ENCODE measurements at places on chromosomes 2 and 18.
A peak's percentile ranks its signal among the peaks of the same experiment; 100 is the strongest.

DNA sequence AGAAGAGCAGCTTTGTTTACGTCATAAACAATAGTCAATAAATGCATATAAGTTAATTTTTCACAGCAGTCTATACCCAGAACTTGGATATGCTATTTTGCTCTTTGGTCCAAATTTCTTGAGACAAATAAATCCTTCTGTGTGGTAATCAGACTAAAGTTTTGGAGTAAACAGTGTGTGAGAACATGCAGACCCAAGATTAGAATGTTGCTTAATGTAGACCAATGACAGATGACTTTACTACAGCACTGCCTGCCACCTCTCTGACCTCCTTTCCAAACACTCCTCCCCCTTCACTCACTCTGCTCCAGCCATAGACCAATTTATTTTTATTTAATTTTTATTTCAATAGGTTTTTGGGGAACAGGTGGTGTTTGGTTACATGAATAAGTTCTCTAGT is 115.3 kb upstream of the TANK start:
- DNase-seq, result no peak

- DNase-seq, result no peak
These were observed 34.5 kb downstream of the RAB31 start for GRCh38 chr18:9742524-9743131.

DNA sequence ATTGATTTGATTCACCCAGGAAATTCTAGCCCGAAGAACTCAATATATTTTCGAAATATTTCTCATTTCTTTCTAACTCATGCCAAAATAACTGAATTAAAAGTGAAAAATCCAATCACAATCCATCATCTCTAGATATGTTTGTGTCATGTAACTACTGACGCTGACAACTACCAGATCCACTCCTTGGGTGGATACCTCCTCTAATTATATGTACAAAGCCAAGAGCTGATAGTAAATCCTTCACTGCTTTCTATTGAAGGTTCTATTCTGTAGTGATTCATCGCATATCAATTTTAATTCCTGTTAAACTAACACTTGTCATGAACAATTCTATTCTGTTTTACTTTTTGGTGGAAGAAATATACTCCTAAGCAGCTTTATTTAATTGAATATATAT is 1056.6 kb upstream of the NXPH2 start:
- DNase-seq, result no peak

DNA sequence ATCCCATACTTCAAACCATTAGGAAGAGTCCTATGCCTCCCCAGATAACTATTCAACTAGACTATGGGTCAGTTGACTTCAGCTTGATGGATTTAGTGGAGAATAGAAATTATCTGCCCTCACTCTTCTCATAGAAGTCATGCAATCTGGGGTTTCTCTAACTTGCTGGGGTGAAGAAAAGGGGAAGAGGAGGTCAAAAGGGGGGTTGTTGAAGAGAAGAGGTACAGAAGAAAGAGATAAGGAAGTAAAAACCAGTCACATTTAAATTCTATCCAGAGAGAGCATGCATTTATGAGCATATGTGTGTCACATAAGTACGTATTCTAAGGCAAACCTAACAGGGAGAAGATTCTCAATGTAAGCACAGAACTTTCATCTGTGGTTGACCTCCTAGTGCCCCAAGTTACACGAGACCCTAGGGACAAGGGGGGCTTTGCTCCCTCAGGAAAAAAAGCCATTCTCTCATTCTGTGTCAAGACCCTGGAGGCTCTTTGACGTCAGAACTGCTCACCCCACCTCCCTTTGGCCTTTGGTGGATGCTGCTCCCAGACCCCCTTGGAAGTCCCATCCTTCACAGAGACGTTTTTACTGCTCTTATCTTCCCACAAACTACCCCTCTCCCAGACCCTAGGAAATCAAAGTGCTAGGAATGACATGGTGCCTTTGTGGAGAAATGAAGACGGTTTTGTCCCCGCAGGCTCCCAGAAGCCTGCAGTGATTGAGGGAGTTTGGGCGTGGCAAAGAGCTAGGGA is 236.8 kb upstream of the TNP1 start:
- no peak for DNase-seq

- no peak for DNase-seq
These were observed 101.7 kb upstream of the ZSWIM2 start for GRCh38 chr2:186950694-186951093.

- DNase-seq, result peak; percentile 20
These were observed 205.8 kb downstream of the NDUFA10 start for GRCh38 chr2:239819091-239819973.

GRCh38 chr2:132609101-132609890 is 60.7 kb downstream of the LYPD1 start:
- no peak for DNase-seq

GRCh38 chr2:233044974-233045605 is 12.6 kb downstream of the NEU2 start:
- DNase-seq, result no peak

GRCh38 chr2:189300916-189301315 is 121.4 kb upstream of the COL5A2 start:
- DNase-seq, result no peak

- no peak for DNase-seq
These were observed 1.4 kb downstream of the STARD7 start for GRCh38 chr2:96207073-96207773.

DNA sequence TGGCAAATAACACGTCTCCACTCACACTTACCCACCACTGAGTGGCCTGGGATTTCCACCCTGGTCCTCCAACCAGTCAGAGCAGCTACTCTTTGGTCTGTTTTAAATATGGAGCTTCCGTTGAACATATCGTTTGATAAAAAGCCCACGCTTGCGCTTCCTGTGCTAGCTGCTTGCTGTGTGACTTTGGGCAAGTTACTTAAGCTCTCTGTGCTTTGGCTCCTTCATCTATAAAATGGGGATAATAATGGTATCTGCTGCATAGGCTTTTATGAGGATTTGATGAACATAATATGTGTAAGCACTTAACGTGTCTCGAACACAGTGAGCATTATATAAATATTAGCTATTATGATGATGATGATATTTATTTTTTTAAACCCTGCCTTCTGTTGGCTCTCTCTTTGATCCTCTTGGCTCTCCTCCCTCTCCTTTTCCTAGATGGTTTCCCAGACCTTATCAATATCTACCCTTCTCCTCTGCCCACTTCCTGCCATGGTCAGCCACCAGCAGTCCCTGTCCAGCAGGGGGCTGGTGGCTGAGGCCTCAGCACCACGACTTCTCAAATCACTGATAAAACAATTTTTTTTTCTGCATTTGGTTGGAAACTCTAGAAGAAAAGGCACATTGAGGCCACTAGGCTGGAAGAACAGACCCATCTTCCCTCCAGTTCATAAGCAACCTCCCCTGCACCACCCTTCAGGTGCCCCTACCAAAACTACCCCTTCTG is 191.9 kb downstream of the LOXHD1 start:
- peak; percentile 15 for DNase-seq

DNA sequence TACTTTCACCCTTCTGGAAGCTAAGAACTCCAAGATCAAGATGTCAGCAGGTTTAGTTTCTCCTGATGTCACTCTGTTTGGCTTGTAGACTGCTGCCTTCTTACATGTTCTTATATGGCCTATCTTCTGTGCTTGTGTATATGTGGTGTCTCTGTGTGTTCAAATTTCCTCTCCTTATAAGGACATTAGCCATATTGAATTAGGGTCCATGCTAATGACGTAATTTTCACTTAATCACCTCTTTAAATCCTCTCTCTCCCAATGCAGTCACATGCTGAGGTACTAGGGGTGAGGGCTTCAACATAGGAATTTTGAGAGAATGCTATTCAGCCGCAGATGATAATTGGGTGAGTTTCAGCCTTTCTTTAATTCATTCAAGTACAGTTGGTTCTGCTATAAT is 458.3 kb upstream of the SYT4 start:
- DNase-seq, result no peak

DNA sequence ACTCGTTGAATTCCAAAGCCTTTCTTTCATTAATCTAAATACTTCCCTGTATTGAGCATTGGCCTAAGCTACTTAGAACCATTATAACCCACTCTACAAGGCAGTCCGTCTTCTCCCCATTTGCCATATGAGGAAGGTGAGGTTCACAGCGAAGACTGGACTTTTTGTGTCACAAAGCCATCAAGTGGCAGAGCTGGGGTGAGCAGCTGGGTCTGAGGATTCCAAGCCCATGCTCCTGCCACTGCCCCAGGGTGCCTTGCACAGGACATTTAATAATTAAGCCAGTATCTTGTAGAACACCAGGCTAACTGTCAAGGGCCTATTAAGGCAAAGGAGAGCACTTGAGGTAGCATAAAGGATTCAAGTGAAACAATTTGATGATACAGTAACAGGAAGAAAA is 68.8 kb upstream of the ZNF397 start:
- DNase-seq, result no peak

DNA sequence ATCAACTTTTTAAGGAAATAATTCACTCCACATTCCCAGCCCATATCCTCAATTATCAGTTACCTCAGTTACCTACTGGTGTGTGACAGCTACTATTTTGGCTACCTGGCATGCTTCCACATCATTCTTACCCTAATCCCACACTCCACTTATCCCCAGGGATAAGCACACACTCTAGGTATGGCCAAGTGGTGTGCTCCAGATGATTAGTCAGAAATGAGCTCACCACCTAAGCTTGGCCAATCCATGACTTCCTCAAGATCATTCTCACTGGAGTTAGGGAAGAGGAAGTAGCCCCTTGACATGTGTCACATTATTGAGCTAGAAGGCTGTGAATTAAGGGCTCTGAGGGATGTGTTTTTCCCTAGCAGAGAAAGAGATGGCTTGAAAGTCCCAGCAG is 20.9 kb upstream of the SMAD4 start:
- DNase-seq, result no peak

DNA sequence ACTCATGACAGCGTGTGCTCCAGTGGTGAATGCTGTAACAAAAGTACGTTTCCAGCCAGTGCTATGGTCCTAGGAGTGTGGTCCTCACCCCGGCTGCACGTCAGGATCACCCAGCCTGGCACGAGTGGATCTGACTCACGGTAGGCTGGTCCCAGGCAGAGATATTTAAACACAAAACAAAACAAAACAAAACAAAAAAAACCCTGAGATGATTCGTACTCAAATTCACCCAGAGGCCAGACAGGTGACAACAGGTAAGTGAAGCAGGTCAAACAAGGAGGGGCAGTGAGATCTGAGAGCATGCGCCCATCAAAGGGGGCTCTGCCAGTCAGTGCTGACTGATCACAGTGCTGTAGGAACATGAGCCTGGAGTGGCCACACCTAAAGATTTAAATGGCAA is 43.2 kb downstream of the C2orf76 start:
- no peak for DNase-seq

DNA sequence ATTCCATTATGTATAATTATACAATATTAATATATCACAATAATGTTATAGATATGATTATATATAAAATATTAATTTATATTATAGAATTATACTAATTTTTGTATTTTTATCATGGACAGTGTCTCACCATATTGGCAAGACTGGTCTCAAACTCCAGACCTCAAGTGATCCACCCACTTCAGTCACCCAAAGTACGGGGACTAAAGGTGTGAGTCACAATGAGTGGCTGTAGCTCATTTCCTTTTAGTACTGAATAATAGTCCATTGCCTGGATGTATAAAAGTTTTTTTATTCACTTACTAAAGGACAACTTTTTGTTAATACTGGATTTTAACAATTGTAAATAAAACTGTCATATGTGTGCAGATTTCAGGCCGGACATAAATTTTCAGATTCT is 417.6 kb upstream of the LINC00305 start:
- DNase-seq, result no peak

DNA sequence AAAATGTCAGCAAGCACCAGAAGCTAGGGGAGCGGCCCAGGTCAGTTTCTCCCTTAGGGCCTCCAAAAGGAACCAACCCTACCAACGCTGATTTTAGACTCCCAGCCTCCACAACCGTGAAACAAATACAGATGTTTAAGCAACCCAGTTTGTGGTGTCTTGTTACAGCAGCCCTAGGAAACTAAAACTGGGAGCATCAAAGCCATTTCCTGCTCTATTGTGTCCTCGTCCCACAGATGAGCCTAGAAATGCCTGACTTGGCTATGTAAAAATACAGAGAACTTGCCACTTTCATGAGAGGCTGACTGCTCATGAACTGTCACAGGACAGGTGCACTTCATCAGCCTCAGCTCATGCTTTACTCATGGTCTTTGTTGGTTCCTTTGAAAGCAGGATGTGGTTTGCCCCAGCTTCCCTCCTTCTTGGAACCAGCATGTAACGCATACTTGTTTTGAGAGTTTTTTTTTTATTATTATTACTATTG is 97.6 kb upstream of the SLC39A10 start:
- peak; percentile 53 for DNase-seq

DNA sequence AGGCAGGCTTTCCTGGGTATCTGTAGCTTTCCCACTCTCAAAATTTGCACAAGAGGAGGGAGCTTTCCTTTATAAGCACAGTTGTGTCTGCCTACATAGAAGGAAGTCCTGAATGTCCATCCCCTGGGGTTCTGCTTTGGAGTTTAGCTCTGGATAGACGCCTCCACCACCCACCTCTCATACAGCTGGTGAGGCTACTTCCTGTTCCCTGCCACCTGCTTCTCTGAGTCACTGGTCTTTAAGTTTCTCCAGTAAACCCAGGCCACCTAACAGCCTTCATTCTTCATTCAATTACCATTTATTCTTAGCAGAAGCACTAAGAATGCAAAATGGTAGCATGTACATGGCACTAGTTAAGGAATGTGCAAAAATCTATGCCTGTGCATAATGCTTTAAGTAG is 407.8 kb downstream of the CDH2 start:
- DNase-seq, result no peak

DNA sequence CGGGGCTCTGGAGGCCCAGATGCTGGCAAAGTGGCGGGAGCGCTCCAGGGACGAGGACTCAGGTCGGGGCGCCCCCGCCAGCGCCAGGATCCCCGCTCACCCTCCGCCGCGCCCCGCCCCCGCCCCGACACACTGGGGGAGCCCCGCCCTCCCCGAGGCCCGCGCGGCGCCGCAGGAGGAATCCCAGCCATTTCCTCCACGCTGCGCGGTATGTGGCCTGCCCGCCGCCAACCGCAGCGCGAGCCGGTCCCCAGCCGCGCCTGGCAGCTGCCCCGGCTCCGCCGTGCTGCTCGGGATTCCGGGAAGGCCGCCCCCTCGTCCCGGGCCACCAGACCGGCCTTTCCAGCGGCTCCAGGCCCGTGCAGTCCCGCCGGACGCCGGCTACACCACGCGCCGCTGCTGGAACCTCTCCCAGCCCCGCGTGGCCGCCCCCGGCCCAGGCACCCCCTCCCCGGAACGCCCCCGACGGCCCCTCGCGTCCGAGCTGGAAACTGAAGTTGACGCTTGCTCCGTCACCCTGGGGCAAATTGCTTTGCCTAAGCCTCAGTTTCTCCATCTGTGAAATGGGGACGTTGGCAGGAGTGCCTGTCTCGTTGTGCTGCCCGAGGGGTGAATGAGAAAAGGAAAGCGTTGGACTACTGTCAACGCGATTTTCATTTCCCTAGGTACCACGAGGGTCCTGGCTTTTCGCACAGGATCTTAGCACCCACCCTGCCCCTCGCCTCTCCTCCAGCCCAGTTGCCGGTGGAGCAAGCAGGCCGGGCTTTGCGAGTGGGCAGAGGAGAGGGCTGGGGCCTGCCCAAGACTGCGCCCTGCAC is 53.6 kb downstream of the PKDCC start:
- peak; percentile 65 for DNase-seq

DNA sequence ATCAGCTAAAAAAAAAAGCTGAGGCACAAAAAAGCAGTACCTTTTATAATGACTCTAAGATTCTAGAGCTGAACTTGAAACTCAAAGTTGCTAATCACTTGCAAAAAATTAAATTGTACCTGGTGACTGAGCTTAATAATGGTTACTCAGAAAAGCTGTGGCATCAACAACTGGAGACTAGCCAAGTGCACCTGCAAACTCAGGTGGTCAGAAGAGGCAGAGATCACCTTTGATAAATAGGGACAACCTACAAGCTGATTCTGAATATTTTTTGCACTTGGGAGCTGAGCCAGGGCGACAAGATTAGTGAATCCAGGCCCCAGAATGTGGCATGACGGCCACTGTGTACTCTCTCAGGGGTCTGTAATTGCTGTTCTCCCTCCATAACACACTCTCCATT is 3.0 kb downstream of the ABHD3 start:
- DNase-seq, result no peak

Measured in H9 (cell line).